ENCODE measurements at places on chromosomes 16 and 17. TPM values are rescaled to one million over a fixed set of nuclear protein-coding genes. Genes with fewer than 3 reads are reported as not detected.

DNA sequence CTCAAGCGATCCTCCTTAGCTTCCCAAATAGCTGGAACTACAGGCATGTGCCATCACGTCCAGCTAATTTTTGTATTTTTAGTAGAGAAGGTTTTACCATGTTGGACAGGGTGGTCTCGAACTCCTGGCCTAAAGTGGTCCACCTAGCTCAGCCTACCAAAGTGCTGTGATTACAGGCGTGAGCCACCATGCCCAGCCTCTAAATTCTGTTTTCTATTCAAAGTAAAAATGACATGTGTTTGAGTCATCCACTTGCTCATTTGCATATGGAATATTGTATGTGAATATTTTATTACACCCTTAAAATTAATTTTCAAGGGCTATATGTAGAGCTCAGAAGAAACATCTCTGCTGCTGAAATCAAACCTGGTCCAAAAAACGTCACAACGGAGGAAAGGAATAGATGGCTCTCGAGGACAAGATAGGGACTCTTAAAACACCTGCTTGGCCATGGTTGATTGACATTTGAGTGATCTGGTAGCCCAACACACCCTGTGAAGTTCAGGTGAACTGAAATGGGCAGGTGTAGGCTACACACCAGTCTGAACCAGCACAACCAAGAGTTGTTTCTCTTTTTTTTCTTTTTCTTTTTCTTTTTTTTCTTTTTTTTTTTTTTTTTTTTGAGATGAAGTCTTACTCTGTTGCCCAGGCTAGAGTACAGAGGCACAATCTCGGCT lies 51.1 kb downstream of the SF3B3 start:
- no peaks in the 10 kb centered on the region for H3K27me3 ChIP-seq
- DNase-seq, result no peak
- H3K27ac ChIP-seq, result peak overlapping the region; percentile 65
- H3K36me3 ChIP-seq, result peaks cover 44% of the 10 kb centered on the region
- no peak overlapping the region for H3K4me3 ChIP-seq
- peaks cover 50% of the 10 kb centered on the region for H3K4me1 ChIP-seq

NTN3 gene
- 3.4 TPM for total RNA-seq

GRCh38 chr16:30032083-30032819 lies 1.2 kb upstream of the TLCD3B start:
- peaks cover 64% of the 10 kb centered on the region for H3K27me3 ChIP-seq
- H3K27ac ChIP-seq, result no peak overlapping the region
- no peak overlapping the region for H3K4me3 ChIP-seq
- DNase-seq, result peak; percentile 49
- no peaks in the 10 kb centered on the region for H3K36me3 ChIP-seq

DNA sequence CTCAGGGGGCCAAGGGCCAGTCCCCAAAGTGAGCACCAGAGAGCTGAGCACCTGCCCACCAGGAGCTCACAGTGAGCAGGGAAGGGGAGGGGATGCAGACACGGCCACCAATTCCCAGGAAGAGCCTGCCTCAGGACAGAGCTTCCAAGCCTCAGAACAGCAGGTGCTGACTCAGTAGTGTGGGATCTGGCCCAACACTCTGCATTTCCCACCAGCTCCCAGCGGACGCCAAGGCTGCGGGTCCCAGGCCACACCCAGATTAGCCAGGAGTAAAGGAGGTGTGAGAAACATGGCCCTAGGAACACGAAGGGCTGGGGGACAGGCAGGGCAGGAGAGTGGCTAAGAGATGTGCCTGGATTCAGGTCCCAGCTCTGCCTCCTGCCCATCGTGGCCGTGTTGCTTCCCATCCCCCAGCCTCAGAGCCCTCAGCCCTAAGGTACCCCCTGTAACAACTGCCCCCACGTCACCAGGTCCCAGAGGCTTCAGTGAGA lies 28.4 kb upstream of the EIF1 start:
- H3K27ac ChIP-seq, result peak overlapping the region; percentile 20
- no peaks in the 10 kb centered on the region for H3K27me3 ChIP-seq
- H3K4me3 ChIP-seq, result no peak overlapping the region
- no peak for DNase-seq

DNA sequence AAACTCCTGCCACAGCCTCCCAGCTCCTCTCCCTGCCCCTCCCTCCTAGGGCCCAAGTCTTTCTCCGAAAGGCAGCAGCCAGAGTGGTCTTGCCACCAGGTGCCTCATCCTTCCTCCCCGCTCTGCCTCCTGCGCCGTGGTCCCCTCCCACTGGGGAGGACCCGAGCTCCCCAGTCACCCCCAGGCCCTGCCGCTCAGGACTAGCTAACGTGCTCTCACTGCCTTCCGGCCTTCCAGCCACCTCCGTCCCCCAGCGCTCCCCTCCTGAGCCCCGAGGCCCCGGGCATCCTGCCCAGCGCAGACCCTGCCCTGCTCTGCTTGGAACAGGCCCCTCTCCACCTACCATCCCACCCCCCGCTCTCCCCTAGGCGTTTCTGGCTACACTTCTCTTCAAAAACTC lies 19.4 kb upstream of the COL1A1 start:
- H3K4me1 ChIP-seq, result peaks cover 44% of the 10 kb centered on the region
- peaks cover 3% of the 10 kb centered on the region for H3K27me3 ChIP-seq
- no peak overlapping the region for H3K4me3 ChIP-seq
- H3K36me3 ChIP-seq, result no peaks in the 10 kb centered on the region

- no peak overlapping the region for H3K4me3 ChIP-seq
- DNase-seq, result no peak
- H3K4me1 ChIP-seq, result peaks cover 7% of the 10 kb centered on the region
- no peaks in the 10 kb centered on the region for H3K27me3 ChIP-seq
- no peak overlapping the region for H3K27ac ChIP-seq
These were observed 11.7 kb downstream of the ARL2BP start for GRCh38 chr16:57256601-57257395.

QRICH2 gene
- total RNA-seq, result 2.1 TPM
